ENCODE measurements at places on chromosomes 4 and X.

- DNase-seq: no peak
These were observed 166.6 kb upstream of the TBL1X start for GRCh38 chrX:9298221-9298620.

- DNase-seq: peak; percentile 3
These were observed 244.1 kb downstream of the GPC3 start for GRCh38 chrX:133741303-133741702.

DNA sequence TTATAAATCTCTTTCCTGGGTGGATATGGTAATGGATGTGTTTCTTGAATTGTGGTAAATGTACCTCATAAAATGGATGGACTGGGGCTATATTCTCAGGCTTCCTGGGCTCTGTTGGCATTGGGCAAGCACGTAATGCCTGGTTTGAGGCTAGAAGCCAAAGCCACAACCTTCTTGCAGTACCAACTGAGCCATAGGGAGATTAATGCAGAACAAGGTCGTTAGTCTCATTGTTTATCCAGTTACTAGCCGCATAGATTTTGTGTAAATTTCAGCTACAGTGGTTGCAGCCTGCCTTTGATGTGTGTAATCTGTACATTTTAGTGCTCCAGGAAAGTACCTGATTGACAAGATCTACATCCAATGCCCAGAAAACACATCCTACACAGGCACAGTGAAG, 7.2 kb upstream of the LEF1 start:
- DNase-seq: no peak

- no peak for DNase-seq
These were observed 3.1 kb downstream of the TFDP3 start for GRCh38 chrX:133215017-133215416.

GRCh38 chr4:101326576-101326975, 20.8 kb downstream of the PPP3CA start:
- DNase-seq: no peak

DNA sequence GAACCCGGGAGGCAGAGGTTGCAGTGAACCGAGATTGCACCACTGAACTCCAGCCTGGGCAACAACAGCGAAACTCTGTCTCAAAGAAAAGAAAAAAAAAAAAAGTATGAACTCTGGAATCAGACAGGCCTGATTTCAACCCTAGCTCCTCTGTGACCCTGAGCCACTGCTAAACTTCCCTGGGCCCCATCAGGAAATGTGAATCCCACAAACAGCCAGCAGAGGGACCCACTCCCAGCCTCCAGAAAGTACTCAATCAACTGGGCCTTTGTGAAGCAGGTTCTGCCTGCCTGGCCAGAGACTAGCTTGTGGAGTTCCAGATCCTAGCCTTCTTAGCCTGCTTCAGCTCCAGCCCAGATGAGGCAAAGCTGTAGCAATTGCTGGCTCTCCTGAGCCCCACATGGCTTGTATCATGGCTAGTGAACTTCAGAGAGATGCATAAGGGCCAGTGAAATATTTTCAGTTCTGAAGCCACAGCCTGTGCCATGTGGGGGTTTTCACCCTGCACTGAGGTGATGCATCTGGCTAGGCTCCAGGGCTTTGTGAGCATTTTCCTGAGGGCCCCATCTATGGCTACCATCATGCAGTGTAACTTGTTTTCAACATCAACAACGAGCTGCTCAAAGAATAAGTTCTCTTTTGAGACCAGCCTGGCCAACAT, 7.2 kb upstream of the IDS start:
- DNase-seq: no peak

DNA sequence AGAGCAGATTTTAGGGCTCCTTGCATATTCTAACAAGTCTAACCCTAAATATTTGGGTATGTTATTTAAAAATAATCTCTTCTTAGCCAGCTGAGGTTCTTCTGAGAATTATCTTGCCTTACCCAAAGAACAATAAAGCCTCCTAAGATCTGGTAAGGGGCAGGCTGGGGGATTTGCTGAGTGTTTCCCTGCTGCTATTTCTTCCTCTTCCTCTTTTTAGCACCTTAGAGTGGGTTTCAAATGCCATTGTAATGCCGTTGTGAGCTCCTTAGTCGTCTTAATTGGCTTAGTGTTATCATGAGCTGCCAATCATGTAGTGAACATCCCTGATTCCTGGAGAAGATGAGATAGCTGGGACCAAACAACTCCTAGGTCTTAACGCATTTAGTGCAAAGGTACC, 15.4 kb downstream of the STOX2 start:
- DNase-seq: no peak

GRCh38 chr4:128315756-128316520, 28.3 kb upstream of the PGRMC2 start:
- no peak for DNase-seq

GRCh38 chrX:133745349-133745748, 240.0 kb downstream of the GPC3 start:
- DNase-seq: no peak

DNA sequence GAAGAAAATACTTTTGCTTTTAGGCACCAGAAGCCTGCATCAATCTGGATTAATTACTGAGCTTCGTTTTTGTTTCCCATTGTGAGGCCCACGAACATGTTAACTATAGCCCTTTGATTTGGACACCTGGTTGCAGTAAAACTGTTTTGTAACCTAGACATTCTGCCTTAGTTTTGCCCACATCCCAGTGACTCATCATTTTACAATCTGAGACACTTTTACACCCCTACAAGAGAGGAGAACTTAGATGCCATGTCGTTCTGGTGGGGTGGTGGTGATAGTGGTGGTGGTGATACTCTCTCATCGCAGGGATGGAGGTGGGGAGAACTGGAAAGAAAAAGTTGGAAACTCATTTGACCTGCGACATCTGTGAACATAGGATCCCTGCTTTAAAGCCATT, 1257.2 kb downstream of the ADGRL3 start:
- DNase-seq: no peak
